Activated CD4-positive, alpha-beta T cell treated with anti-CD3 and anti-CD28 coated beads for 48 hours (primary cell): ENCODE measurements at places on chromosomes 16 and 17.

- no peak for DNase-seq
Observed at GRCh38 chr17:14125518-14126137, 56.3 kb downstream of the COX10 start.

GRCh38 chr17:226108-227077 is 44.9 kb upstream of the DOC2B start:
- DNase-seq: no peak

DNA sequence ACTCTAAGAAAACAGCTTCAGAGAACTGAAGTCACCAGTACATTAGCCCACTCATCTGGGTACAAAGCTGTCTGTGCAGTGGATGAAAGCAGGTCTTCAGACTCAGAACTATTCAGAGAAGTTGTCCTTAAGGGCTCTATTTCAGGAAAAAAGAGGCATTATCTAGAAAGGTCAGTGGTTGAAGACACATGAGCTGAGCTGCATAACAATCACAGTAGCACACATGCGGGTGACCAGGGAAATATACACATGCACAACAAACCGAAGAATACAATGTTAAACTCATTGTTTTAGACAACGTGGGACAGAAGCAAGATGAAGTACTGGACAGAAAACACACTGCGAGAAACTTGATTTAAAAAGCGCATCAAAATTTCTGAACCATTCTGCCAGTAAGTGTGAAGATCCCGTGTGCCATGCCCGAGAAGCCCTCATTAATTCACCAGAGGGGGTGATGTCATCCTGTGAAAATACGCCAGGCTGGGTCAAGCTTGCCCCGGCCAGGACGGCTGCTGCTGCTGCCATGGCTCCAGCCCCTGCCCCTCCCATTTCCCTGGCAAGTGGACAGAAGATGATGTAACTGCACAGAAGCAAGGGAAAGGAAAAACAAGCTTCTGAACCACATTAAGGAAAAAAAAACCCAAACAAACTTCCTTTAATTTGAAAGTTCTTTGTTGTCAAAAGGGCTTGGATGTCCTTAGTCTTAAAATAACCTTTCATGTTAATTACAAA is 10.1 kb downstream of the DYNC1LI2 start:
- DNase-seq: no peak

GRCh38 chr17:12522743-12523183 is 142.9 kb upstream of the MYOCD start:
- DNase-seq: no peak

DNA sequence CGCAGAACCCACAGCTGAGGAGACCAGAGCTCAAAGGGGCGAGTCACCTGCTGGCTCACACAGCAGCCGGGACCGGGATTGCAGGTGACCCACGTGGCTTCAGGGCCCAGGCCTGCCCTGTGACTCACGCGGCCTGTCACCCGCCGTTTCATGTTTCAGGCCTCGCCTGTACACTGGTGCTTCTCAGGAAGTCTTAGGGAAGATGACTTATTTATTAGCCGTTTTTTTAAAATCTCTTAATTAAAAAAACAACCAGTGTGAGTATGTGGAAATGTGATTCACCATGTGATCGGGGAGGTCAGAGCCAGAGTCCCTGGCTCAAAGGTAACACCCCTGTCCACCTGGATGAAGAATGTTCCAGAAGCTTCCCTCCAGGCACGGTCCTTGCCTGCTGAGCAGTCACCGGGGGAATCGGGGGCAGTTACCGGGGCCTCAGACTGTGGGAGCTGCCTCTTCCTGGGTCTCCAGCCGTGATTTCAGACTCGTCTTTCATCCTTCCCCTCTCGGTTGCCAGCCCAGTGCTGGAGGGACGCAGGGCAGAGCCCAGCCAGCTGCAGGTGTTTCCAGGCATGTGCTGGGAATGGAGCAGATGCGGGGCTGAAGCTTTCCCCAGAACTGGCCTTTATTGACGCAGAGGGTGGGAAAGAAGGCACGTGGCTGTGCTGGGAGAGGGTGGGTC is 49.3 kb downstream of the CMIP start:
- DNase-seq: peak; percentile 77

DNA sequence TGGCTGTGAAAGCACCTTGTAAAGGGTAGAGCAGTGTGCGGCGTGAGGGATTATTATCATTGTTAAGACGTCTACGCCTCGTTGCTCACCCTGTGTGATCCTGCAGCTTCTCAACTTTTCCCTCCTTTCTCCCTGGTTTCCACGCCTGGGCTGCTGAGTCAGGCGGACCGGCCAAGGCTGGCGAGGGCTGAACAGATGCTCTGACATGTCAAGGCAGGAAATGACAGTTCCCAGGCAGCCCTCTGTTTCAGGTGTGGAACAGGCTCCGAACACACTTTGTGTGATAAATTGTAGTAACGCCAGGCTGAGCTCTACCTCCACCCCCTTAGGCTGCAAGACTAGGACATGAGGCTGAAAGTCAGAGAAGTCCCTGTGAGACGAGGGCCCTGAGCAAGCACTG is 46.0 kb upstream of the TBX2 start:
- DNase-seq: no peak

DNA sequence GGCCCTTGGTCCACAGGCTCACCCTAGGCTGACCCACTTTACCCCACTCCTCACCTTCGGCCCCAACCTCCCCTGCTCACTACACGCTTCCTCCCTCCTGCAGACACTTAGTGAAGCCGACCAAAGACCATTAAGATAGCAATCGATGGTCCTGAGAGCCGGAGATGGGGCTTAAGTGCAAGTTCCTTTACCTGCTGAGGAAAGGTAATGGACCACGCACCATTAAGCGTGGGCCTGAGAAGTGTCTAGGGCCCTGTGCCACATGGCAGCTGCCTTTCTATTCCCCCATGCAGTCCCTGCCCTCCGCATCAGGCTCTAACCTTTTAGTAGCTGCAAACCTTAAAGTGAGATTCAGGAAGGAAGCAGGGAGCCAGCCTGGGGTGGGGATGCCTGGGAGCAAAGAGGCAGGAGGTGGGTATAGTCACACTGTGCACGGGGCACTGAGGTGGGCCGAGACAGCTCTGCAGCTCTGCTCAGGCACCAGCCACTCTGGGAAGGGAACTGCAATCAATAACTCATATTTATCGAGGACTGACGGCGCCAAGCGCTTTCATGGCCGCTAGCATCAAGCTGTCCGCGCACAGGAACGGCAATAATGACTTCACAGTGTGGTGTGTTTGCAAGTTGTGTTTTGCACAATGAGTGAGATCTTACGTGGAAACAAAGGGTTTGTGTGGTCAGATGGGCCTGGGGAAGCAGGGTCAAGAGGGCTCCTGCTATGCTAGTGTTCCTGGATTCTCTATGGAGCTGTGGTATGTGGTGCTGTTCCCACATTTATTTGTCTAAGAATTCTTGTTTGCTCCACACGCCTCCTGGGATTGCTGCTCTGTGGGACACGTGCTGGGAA is 84.9 kb upstream of the CDC42EP4 start:
- no peak for DNase-seq

GRCh38 chr17:18261146-18261515 is 669 bp downstream of the MIEF2 start:
- peak; percentile 63 for DNase-seq

DNA sequence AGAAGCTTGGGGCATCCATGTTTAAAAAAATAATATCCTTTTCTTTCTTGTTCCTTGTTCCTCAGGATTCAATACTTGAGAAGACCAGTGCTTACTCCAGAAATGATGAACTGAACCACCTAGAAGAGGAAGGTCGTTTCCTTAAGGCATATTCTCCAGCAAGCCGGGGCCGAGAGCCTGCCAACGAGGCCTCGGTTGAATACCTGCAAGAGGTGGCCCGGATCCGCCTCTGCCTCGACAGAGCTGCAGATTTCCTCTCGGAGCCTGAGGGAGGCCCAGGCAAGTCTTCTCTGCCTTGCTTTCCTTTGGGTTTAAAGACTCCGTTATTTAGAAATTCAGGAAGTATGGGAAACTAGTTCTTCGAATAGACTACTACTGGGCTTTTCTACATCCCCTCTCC is 42.5 kb upstream of the ENDOV start:
- no peak for DNase-seq

GRCh38 chr16:1817716-1818115 is 8.9 kb downstream of the HAGH start:
- DNase-seq: no peak

DNA sequence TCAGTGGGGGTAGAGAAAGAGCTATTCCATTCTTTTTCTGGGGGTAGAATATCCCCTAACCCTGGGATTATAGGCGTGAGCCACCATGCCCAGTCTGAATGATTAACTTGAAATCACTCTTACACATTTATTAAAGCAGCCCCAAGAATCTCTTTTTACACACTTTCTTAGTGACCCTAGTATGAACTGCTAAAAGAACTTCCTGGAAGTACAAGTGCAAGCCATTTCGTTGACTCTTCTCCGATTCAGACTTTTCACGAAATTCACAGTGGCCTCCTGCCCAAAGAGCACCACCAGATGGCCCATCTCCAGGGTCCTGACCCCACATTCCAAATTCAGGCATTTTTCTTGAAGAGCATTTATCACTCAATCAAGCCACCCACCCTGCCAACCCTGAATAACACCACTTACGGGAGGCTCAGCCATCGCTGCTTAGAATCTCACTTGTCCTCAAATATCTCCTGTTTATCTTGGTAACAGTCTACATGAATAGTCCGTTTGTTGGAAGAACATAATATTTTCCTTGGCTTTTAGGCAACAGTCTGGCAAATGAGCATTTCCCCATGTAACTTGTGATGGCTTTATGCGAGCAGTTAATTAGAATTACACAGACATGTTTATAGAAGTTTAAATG is 28.0 kb downstream of the ZNF423 start:
- no peak for DNase-seq

GRCh38 chr17:73231395-73231794 is 30.3 kb downstream of the CPSF4L start:
- no peak for DNase-seq

DNA sequence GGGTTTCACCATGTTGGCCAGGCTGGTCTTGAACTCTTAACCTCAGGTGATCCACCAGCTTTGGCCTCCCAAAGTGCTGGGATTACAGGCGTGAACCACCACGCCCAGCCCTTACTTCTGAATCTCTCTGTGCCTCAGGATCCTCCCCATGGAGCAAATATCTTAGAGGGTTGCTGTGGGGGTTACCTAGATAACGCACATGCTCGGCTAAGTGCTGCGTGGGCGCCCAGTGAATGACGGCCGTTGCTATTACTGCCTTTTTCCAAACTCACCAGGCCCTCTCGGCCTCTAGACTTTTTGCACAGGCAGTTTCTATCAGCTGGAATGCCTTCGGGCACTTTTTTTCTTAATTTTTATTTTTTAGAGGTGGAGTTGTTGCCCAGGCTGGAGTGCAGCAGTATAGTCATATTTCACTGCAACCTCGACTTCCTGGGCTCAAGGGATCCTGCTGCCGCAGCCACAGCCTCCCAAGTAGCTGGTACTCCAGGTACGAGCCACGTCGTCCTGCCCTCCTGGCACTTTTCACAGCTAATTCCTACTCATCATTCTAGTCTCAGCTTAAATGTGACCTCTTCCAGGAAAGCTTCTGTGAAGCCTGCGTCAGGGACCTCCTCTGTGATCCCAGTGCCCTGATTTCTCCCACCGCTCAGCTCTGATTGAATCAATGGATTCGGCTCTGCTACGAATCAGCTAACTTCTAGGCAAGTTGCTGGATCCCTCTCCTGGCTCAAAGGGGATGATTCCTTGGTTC is 8.6 kb downstream of the CCDC102A start:
- no peak for DNase-seq

DNA sequence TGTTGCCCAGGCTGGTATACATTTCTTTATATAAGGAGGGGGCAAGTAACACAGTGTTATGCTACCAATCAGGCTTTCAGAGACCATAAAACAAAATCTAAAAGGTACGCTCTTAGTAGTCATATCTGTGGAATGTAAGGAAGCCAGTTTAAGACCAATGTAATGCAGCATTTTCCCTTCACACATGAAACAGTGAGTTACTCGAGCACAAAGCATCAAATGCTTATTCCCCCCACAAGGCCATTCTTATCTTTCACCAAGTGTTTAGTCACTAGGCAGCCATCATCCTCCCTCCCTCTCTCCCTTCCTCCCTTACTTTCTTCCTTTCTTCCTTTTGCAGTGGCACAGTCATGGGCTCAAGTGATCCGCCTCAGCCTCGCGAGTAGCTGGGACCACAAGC is 12.8 kb downstream of the HMOX2 start:
- no peak for DNase-seq

DNA sequence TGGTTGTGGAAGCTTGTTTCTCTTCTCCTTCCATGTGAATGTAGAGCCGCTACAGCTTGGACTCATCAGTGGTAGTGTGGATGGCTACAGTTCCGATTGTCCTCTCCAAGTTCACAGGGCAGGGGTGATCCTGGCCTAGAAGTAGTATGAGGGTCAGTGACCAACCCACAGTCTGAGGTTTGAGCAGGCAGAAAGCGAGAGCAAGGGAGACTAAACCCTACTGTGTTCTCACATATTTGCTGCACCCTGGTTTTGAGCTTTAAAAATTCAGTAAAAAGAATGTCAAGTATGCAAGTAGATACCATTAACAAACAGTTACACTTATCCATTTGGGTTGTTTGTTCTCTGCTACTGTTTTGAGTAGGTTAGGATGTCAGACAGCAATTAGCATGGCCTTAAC is 148.9 kb downstream of the MRTFB start:
- no peak for DNase-seq

DNA sequence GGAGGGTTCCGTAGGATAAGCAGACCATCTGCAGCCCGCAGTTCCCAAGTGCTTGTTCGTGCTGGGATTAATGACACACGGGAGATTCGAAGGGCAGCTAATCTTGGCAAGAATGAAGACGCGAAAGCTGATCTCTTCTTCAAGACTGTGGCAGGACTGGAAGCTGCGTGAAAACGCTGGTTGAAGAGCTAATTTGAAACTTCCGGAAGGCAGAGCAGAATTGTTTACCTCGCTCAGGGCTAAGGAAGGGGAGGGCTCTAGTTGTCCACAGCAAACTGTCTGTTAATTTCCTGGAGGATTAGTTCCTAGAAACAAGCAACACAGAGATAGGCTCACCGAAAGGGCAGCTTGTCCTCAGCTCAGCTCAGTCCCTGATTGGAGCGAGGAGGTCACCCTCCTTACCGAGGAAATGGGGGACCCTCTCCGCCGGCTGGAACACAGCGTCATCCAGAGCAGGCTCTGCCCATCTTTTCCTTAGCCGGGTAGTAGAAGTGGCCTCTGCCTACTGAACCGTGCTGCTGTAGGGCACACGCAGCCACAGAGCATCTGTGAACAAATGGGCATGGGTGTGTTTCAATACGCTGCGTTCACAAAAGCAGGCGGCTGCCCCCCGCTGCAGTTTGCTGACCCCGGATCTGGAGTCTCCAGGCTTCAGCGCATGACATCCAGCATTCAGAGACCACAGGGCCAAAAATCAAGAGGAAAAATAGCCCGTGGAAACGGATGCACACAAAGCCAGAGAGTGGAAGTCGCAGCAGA is 16.7 kb upstream of the BAIAP2 start:
- peak; percentile 25 for DNase-seq

DNA sequence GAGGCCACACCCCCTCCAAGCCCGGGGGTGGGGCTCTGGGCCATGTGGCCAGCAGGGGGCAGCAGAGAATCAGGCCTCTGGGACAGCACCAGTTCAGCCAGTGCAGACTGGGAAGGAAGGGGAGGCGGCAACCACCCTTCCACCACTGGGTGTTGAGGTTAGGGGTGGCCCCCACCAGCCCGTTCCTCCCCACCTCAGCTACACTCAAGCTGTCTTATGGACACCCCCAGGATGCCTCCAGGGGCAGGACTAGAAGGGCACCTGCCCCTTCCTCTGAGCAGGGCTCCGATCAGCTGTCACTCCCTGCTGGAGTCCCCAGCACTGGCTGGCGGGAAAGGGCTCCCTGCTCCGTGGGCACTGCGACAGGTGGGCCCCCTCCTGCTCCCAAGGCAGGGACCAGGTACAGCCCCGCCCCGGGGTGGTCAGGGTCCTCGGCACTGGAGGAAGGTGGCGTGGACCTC is 21.8 kb downstream of the KATNB1 start:
- peak; percentile 92 for DNase-seq
